ENCODE measurements at places on chromosomes 2 and 18. TPM values are rescaled to one million over a fixed set of nuclear protein-coding genes. Genes with fewer than 3 reads are reported as not detected.

RGPD4 gene
- total RNA-seq: not detected

DNA sequence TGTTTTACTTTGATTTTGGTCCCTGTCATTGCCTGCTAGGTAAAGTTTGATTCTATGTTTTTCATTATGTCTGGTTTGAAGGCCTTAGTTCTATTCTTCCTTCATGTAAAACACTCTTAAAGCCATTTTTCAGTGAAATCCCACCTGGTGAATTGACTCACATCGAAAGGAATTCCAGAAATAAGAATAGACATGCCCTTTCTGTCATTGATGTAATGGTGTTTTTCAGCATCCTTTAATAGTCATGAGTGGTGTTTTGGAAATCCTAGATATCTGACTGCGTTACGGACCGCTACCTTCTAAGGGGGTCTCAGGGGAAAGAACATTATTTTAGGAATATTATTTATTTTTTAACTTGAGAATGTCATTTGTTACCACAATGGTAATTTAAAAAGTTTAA, 104.5 kb upstream of the ZEB2 start:
- no peak for DNase-seq

AP1S3 gene
- 2.2 TPM for total RNA-seq

PSMA8 gene
- not detected for total RNA-seq

FRZB gene
- total RNA-seq: 0.36 TPM

GRCh38 chr2:218564056-218564455, 4.1 kb downstream of the USP37 start:
- no peak for DNase-seq

LRRC30 gene
- total RNA-seq: not detected

NFU1 gene
- 36.2 TPM for total RNA-seq

- no peak for DNase-seq
Measured at GRCh38 chr2:103208916-103209315, 447.1 kb downstream of the TMEM182 start.

DNA sequence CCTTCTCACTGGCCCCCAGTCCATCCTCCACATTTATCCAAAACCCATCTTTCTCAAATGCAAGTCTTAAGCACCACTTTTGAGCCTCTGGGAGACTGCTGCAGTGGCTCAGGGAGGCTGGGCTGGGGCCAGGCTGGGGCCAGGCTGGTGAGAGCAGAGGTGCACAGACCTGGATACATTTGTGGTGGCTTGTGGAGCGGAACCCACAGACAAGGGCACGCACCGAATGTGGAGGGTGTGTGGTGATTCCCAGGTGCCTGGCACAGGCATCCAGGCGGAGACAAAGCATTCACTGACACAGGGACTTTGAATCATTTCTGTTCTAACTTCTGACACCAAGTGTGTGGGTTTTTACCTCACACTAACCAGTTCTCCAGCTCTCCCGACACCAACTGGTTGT, 42.2 kb upstream of the MGAT4A start:
- peak; percentile 36 for DNase-seq

DNA sequence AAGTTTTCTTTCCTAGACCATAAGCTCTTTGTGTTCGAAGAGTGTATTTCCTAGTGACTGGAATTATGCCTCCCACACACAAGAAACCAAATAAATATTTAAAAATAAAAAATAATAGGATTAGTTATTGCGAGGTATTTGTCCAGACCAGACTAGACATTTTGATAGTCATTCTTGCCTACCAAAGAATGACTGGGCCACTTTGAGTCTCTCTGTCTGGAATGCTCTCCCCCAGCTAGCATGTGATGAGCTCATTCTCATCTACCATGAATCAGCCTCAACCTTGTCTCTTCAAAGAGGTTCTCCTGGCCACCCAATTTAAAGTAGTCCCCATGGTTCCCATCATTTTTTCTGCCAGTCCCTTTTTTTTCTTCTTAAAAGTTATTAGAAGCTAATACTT, 13.9 kb upstream of the DSC1 start:
- DNase-seq: no peak

CKAP2L gene
- total RNA-seq: 1.5 TPM

GRCh38 chr2:240637901-240638345, 12.6 kb downstream of the GPR35 start:
- peak; percentile 55 for DNase-seq

- DNase-seq: no peak
Measured at GRCh38 chr18:56787390-56787789, 136.2 kb downstream of the WDR7 start.

DNA sequence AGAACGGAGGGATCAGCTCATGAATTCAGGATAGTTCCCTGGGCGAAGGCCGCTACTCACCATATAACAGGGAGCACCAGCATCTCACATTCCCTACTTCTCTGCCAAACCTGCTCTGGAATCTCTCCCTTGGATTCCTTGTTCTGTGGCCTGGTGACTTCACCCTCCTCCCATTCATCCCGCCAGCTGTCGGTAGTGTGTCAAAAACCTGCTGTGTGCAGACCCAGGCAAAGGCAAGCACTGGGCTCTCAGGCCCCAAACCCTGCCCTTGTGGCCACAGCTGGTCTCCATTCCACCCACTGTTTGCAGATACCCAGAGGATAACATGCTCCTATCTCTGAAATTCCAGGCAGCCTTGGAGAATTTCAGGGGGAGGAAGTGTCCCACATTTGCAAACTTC, 151.6 kb downstream of the CAPN13 start:
- DNase-seq: peak; percentile 43

TUBA3D gene
- total RNA-seq: not detected

- DNase-seq: no peak
Measured at GRCh38 chr18:55421308-55421614, 166.7 kb downstream of the TCF4 start.

GRCh38 chr18:21262979-21263378, 20.9 kb downstream of the GREB1L start:
- no peak for DNase-seq

- DNase-seq: peak; percentile 34
Measured at GRCh38 chr2:119888680-119889079, 124.2 kb upstream of the EPB41L5 start.

DNA sequence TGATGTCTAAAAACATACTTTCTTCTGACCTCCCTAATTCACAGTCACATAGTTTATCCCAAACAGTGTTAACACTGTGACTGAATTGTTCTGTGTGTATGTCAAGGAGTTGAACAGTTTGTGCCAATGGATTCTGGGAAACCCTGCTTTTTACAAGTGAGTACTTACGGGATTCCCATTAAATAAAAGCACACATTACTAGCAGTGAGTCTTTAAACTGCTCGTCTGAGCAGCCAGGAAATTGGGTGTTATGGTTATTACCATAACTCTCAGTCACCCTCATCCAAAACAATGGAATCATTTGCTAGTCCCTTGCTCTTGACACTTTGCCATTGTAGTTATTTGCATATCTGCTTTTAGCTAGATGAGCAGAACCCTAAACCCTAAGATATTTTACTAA, 209.1 kb downstream of the ZNF385B start:
- no peak for DNase-seq

DNA sequence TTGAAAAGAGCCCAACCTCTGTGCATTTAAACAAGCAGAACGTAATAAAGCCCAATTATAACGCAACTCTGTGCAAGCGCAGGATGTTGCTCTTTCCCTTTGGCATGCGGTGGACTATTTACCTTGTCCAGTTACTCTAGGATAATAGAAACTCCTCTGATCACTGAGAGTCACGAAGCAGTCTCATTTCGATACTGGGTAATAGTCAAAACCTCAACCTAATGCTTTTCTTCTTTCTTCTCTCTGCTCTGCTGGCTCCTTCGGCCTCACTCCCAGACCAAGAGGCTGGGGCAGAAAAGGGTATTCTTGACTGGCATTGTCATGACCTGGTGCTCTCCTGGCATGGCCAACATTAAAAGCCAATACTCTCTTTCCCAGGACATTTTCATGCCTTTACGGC, 89.7 kb upstream of the GCFC2 start:
- no peak for DNase-seq

AQP12B gene
- total RNA-seq: not detected

DNA sequence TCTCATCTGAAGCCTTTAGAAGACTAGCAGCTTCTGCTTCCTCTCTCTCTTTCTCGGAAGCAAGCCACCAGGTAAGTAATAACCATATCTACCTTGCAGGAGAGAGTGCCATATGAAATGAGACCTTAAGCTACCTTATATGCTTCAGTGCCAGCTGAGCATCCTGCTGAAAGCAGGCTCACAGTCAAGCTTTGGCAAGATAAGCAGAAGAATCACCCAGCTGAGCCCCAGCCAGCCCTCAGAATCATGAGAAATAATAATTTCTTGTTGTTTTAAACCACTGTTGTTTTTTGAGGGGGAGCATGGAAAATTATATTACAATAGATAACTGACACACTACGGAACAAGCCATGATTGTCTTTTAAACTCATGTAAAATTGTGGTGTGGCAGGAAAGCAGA, 514.4 kb downstream of the MBD2 start:
- DNase-seq: no peak

GRCh38 chr2:85774126-85774978, 20.6 kb downstream of the ATOH8 start:
- DNase-seq: peak; percentile 62

DNA sequence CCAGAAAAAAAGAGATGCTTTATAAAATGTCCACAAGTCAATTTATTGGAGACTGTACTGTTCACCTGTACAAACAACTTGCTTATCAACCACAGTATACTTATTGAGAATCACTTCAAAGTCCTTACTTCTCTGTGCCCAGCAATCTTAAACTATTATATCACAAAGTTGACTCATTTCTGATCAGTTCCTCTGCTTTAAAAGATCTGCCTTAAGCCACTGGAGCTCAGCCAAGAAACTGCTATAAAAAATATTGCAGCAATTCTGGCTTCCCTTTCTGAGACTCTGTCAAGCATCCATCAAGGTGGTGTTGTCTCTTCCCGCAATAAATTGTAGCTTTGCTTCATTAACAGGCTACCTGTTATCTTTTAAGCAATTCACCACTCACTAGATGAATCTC, 375.2 kb upstream of the SPHKAP start:
- DNase-seq: no peak

- no peak for DNase-seq
Measured at GRCh38 chr2:43262951-43263350, 36.5 kb upstream of the ZFP36L2 start.

Data from osteoblast (primary cell).